ENCODE measurements at places on chromosomes 16 and 17. TPM values are rescaled to one million over a fixed set of nuclear protein-coding genes. Genes with fewer than 3 reads are reported as not detected.

GRCh38 chr17:48373130-48373830, 56.7 kb downstream of the SKAP1 start:
- no peak for DNase-seq

DNA sequence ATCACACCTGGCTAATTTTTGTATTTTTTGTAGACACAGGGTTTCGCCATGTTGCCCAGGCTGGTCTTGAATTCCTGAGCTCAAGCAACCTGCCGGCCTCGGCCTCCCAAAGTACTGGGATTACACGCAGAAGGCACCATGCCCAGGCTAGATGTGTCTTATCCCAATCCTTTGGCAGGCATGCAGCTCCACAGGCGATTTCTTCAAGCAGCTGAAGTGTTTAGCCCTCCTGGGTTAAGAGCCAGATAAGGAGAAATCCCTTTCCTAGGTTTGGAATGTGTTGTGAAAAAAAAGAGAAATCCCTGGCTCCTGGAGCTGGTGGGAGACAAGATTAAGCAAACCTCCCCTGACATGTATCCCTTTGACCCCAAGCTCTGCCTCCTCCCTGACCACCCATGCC, 2.1 kb upstream of the NHERF1 start:
- DNase-seq = no peak

GRCh38 chr17:33028778-33029177, 37.1 kb downstream of the SPACA3 start:
- DNase-seq = no peak

DNA sequence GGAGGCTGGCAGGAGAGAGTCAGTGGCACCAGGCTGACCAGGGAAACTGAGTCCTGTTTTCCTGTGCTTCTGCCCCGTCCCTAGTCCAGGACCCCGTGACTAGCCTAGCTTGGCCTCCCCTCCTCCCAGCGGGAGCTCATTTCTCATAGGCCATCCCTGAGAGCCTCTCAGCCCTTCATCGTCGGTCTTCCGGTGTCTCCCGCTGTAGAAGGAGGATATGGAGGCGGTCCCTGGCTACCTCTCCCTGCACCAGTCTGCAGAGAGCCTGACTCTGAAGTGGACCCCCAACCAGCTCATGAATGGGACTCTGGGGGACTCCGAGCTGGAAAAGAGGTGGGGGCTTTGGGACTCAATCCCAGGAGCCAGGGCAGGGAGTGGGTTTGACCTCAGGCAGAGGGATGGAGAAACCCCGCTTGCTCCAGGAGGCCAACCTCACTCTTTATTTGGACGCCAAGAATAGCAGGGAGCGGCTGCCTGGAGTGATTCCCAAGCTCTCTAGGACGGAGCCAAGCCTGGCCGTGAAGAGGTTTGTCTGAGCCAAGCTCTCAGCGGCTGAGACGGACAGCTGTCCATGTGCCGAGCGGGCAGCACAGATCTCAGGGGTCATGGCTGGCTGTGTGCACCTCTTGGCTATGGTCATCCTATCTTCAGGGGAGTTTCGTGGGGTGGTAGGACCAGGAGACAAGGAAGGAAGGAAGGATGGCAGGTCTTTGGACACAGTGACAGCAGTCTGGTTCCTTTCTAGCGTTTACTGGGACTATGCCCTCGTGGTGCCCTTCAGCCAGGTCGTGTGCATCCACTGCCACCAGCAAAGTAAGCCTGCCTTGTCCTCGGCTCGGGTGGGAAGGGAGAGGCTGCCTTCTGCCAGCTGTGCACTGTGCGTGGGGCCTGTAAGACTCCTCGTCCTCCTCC, 26.8 kb downstream of the SGSM2 start:
- no peak for DNase-seq

- no peak for DNase-seq
Observed at GRCh38 chr16:25198021-25198420, 18.7 kb upstream of the AQP8 start.

GRCh38 chr17:13740686-13741085, 139.0 kb upstream of the HS3ST3A1 start:
- no peak for DNase-seq

DNA sequence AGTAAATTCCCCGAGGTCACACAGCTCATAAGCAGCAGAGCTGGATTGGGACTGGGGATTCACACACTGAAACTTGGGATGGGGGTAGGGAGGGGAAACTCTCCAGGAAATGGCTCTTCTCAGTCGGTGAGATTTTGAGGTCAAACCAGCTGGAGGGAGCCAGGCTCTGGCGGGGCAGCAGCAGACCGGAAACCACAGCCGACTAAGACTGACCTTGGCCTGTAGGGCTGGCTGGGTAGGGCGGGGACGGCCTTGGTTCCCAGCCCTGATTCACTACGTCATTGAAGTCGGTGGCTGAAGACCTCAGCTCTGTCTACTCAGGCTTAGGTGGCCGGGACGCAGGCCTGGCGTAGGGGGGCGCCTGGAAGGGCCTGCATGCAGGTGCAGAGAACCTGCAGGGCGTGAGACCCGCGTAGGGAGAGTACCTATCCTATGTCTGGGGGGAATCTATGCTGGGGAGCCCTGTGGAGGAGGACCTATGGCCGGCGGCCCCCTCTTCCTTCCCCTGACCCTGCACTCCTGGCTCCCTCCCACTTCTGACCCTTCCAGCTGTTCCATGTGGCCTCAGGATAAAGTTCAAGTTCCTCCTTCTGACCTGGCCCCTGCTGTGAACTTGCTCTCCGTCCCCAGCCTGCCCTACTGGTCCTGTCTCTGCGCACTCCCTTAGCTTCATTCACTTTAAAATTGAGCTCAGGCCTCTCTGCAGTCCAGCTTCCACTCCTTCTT, 11.9 kb upstream of the SLC4A1 start:
- DNase-seq = peak; percentile 24

ENPP7 gene
- polyA plus RNA-seq = 0.07 TPM

DNA sequence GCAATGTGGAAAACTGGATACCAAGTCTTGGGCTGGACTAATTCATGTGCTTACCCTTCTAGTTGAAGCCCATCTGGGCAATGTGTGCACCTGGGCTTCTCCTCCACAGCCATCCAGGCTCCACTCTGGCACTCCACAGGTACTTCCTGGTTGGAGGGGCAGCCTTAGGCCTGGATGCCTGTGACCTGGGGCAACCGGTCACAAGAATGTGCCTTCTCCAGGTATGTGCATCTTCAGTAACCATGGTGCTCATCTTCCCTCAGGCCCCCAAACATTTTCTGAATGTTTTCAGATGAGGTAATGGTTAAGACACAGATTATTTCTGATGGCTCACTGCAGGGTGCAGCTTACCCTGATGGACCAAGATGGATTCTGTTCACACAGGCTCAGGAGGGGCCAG, 11.1 kb downstream of the C16orf86 start:
- DNase-seq = no peak

GRCh38 chr17:37147301-37147812, 198.6 kb downstream of the AATF start:
- no peak for DNase-seq

- DNase-seq = no peak
Observed at GRCh38 chr16:79469999-79470398, 130.5 kb downstream of the MAF start.

- no peak for DNase-seq
Observed at GRCh38 chr16:66926171-66926947, 1.0 kb upstream of the RRAD start.

ST6GALNAC2 gene
- polyA plus RNA-seq = 12.3 TPM

- DNase-seq = no peak
Observed at GRCh38 chr17:43880420-43880991, 26.8 kb downstream of the MPP2 start.

GRAP gene
- 4.6 TPM for polyA plus RNA-seq

GRCh38 chr17:46788796-46789195, 29.7 kb downstream of the WNT3 start:
- no peak for DNase-seq

IRF8 gene
- polyA plus RNA-seq = 4.0 TPM

GRCh38 chr17:47731396-47731795, 1.6 kb upstream of the TBX21 start:
- DNase-seq = no peak

GRCh38 chr16:59320657-59321056, 586.5 kb upstream of the GOT2 start:
- DNase-seq = no peak

DNA sequence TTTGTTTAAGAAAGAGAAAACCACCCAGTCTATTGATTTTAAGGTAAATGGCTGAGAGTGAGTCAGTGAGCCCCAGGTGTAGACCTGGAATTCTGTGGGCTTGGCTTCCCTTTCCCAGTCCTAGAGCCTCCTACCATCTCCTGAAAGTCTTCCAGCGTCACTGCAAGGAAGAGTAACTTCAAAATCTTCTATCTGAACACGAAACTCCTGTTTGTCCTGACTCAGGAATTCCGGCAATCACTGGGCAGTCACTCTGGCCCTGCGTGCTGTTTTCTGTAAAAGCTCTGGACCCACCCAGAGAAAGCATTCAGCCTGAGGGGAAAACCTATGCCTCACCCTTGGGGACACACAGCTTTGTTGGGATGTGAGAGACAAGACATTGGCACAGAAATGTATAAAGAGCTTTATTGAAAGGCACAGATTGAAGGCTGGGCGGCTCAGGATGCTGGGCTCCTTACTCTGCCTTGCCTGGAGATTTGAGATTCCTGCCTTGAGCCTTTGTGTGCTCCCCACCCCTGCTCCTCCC, 15.9 kb downstream of the MINK1 start:
- no peak for DNase-seq

CTRB1 gene
- 0.11 TPM for polyA plus RNA-seq

GRCh38 chr17:80422276-80422675, 7.3 kb downstream of the ENDOV start:
- DNase-seq = no peak

DNA sequence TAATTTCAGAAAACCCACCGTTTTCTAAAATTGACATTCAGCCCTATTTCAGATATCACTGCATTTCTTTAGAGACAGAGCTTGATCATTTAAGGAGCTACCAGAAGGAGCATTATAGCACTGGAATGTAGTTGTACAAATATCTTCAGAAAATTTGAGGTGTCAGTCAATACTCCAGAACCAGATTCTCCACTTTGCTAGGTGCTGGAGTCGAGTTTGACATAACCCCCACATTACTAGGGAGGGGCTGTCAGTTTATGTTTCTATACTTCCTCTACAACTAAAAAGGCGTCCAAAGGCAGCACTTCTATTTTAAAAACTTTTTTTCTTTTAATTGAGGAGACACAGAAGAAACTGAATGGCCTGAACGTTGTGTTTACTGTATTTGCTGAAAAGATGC, 892 bp upstream of the KIAA0513 start:
- no peak for DNase-seq

KCNAB3 gene
- 16.1 TPM for polyA plus RNA-seq

DNA sequence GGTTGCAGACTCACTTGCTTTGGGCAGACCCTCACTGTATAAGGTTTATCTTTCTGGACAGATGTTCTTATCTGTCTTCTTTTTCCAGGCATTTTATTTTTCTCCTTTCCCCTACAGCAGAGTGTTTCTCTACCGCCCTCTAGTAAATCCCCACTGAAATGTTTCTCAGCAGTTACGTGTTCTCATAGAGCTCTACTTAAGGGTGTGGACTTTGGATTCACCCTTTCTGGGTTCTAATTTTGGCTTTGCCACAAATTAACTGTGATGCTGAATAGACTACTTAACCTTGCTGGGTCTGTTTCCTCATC, 2.0 kb downstream of the ADAT1 start:
- no peak for DNase-seq

- no peak for DNase-seq
Observed at GRCh38 chr17:72775919-72776318, 316.6 kb downstream of the SLC39A11 start.

TTLL6 gene
- 0.32 TPM for polyA plus RNA-seq

DNA sequence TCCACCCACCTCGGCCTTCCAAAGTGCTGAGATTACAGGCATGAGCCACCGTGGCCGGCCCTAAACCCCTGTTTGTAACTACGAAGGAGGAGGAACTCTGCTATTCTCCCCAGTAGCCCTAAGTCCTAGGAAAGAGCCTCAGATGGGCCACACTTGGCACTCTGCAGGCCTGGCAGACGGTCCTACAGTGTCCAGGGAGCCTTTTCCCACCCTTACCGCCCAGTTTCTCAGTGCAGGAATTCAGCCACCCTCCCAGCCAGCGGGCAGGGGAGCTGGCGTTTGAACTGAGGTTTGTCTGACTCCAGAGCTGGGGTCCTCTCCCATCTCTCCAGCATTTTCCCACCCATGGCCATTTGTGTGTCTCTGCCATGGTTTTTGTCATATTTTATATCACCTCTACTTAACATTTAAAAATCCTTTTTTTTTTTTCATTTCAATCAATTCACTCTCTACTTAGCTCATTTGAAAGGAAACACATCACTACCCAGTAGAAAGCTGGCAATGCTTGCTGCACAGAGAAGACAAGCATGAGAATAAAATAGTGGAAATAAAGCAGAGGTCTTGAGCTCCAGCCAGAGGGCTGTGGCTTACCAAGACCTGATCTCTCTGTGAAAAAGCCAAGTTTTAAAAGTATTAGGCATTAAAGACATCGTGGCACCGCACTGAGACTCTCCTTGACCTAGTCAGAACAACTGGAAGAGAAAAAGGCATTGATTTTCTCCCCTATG, 34.9 kb downstream of the BCO1 start:
- no peak for DNase-seq

GAS7 gene
- 14.1 TPM for polyA plus RNA-seq

- DNase-seq = no peak
Observed at GRCh38 chr17:48024149-48025039, 13.2 kb downstream of the COPZ2 start.

DNA sequence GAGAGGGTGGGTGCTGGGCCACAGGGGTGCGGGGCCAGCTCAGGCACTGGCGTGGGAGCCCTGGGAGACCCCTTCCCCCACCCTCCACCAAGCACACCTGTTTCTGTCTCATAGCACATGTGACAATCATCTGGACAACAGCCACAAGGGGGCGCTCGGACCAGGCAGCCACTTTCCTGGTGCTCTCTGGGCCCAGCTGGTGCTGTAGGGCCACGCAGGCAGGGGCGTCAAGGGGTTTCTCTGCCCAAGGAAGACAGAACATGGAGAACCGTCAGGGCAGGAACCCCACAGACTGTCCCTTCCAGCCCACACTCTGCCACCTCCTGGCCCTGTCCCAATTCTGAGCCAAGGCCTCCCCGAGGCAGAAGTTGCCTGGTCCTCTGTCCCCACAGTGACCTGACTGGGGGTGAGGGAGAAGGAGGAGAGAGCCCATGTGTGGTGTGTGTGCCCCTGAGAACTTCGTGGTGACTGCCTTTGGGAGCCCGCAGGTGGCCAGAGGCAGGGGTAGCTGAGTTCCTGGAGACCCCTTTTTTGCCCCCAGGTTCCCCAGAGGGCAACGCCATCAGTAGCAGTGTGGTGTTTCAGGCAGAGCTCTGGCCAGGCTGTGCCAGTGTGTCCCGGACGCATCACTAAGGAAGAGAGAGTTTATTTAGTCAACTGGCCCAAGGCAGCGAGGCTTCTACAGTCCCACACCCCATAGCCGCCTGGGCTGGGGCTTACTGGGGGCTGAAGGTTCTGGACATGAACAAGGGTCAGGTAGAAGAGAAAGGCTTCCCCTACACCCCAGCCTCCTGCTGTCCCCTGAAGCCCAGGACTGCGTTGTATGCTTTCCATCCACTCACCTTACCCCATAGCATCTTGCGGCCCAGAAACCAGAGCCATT, 3.1 kb upstream of the SETD6 start:
- DNase-seq = no peak

GRCh38 chr17:17911001-17911613, 61.1 kb downstream of the TOM1L2 start:
- no peak for DNase-seq
